ENCODE measurements at places on chromosomes 12 and 14.

GRCh38 chr12:111529424-111530368, 69.4 kb downstream of the ATXN2 start:
- DNase-seq: peak; percentile 34

DNA sequence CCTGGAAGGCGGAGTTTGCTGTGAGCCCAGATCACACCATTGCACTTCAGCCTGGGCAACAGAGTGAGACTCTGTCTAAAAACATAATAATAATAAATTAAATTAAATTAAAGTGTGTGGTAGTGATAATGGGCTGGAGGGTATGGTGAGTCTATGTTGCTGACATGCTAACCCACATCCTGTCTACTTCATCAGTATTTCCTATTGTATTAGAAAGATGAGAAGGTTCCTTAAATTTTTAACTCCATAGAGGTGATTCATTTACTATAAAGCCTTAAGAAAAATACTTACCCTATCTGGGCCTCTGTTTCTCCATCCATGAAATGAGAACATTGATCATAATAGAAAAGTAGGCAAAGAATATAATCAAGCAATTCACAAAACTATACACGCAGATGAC, 280.5 kb downstream of the FBXL14 start:
- no peak for DNase-seq

GRCh38 chr14:22149058-22149457, 440.0 kb downstream of the DAD1 start:
- no peak for DNase-seq

DNA sequence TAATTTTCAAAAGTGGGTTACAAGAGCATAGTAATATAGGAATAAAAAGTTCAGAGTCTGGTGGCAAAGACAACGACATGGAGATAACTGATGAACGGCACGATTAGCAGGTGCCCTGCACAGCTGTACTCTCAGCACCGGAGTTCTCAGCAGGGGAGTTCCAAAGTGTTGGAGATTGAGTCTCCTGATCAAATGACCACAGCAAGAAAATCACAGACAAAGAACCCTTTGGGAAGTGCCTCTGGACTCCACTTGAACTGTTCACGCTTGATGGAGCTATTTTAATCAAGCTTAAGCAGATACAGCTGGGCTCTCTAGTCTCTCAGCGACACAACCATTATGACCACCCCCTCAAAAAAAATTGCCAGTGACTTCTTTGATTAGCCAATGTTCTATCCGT, 153.1 kb downstream of the ALG10B start:
- DNase-seq: no peak

GRCh38 chr12:57451233-57451778, 3.8 kb upstream of the INHBE start:
- no peak for DNase-seq

GRCh38 chr12:121799156-121799841, 4.5 kb upstream of the SETD1B start:
- peak; percentile 51 for DNase-seq

DNA sequence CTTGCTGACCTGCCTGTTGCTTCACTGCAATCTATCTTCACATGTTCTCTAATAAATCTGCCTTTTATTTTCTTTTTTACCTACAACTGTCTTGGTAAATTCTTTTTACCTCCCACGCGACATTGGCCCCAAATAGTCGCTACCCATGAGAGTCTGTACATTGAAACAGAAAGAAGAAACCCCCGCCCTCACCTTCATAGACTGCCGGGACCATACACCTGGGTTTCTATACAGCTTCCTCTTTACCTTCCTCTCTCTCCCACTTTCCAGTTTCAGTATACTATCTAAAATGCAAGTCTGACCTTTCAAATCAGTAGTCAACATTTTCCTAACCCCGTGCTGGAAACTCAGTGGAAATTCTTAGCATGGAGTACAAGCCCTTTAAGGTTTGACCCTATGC, 4.8 kb downstream of the SLC8A3 start:
- no peak for DNase-seq

DNA sequence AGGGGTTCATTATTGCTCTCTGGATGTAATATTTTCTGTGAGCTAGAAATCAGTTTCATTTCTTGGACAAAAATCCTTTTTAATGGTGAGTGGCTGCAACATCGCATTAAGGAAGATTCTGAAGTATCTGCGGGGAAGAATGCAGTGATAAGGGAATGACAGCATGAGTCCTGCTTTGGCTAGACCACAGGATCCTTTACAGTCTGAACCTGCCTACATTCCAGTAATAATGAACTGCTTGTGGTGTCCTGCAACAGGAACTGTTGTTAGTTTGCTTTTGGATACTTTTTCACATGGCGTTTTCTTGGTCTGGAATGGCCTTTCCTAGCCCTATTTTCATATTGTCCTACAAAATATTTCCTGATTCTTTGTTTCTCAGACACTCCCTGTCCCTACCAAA, 15.7 kb downstream of the MDM2 start:
- DNase-seq: no peak

GRCh38 chr12:24280056-24280842, 330.8 kb upstream of the SOX5 start:
- DNase-seq: no peak

DNA sequence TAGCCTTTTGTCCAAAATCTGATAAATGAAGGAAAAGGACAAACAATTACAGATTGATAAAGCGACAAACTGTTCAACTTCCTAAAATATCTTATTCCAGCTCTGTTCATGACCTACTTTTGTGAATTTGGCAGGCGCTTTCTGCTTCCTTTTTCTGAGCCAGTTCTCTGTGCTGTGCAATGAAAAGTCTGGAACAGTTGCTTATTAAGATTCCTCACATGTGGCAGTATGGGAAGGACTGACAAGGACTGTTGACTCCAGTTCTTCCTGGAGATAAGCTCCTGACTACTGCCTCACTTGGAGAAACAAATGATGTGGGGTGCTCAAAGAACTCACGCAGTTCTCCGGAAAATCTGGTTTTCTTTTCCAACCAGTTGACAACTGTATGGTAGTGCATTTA, 58.3 kb upstream of the ANP32D start:
- DNase-seq: no peak

DNA sequence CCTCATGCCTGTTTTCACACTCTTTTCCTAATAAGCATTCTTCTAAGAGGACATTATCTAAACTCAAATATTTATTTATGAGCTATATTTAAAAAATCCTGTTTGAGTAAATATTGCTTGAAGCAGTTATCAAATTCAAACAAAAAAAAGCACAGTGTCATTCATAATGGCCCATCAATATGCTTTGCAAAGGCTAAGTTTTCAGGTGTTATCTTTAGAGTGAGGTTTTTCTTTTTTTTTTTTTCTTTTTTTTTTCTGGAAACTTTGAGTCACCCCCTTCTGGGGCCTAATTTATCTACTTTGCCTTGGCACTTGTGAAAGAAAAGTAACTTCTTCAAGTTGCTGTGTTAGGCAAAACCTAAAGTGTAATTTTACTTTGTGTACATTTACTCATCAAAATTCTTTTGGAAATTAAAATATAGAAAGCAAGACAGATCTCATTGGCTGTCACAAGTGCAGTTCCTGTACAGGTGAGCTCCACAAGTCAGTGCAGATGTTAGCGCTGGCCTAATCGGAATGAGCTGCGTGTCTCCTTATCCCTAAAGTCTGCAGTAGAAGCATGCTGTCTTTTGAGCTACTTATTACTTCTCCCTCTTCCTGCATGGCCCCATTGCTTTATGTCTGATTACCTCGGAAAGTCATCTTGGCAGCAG, 53.3 kb downstream of the GLT1D1 start:
- DNase-seq: no peak

DNA sequence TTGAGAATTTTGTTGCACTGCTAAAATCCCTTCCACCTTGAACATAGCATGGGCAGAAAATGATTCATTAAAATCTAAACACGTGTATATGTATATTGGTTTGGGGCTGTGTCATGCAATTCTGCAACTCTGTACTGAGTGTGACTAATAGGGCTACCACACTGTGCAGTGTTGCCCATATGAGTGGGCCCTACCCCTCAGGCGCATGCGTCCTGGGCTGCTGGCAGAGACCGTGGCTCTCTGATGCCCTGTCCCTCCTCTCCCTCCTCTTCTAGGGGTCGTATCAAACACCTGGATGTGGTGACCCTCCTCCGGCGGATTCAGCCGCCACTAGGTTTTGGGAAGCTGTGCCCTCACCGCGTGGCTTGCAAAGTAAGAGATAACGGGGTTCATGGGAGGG, 128.4 kb upstream of the FKBP4 start:
- DNase-seq: no peak

DNA sequence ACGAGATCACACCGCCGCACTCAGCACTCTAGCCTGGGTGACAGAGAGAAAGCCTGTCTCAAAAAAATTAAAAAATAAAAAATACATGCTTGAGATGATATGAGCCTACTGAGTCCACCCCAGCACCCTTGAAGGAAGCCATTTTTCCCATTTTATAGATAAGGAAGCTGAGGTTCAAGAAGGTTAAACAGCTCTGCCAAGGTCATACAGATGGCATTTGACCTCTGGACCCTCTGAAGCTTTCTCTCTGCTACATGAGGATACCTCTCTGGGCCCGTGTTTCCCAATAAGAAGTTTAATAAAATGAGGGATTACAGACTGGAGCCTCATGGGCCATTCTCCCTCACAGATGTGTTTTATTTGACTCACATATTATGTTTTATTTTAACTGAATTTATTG, 53.9 kb upstream of the PNMA1 start:
- DNase-seq: no peak

GRCh38 chr12:38721611-38722252, 183.7 kb downstream of the CPNE8 start:
- no peak for DNase-seq

- no peak for DNase-seq
Measured at GRCh38 chr12:85794531-85794930, 41.7 kb downstream of the RASSF9 start.

DNA sequence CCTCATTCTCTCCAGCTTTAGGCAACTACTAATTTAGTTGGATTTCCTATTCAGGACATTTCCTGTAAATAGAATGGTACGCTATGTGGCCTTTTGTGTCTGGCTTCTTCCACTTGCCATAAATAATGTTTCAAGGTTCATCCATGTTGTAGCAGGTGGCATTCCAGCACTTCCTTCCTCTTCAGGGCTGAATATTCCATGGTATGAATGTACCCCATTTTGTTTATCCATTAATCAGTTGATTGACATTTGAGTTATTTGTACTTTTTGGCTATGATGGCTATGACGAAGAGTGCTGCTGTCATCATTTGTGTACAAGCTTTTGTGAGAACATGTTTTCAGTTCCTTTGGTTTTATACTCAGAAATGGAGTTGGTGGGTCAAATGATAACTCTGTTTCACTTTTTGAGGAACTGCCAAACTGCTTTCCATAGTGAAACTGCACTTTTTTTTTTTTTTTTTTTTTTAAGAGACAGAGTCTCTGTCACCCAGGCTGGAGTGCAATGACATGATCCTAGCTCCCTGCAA, 6.5 kb upstream of the CDK2AP1 start:
- DNase-seq: no peak

DNA sequence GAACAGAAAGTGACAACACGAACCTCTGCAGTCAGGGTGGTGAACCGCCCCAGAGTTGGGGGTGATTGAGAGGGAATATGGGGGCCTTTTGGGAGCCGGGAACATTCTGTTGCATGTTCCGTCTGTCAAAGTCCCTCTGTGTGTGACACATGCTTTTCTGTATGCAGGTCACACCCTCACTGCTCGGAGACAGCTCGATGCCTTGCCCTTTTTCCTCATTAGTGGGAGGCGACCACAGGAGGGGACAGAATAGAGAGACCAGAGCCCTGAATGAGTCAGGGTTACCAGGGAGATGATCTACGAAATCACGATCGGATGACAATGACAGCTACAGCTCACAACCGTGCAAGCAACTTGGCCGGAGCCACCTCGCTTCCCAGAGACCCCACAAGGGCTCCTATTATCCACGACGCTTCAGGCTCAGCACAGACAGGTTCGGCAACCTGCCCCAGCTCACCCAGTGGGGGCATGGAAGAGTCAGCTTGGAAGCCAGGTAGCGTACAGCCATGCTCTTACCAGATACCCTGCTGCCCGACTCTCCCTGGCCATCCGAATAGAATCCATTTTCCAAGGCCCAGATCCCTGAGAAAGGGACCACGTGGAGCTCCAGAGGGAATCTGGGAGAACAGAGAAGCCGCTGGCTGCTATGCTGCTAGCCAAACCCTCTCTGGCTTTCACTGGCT, 38.8 kb downstream of the TESC start:
- DNase-seq: no peak

- DNase-seq: no peak
Measured at GRCh38 chr12:7101047-7101693, 7.8 kb downstream of the C1RL start.

DNA sequence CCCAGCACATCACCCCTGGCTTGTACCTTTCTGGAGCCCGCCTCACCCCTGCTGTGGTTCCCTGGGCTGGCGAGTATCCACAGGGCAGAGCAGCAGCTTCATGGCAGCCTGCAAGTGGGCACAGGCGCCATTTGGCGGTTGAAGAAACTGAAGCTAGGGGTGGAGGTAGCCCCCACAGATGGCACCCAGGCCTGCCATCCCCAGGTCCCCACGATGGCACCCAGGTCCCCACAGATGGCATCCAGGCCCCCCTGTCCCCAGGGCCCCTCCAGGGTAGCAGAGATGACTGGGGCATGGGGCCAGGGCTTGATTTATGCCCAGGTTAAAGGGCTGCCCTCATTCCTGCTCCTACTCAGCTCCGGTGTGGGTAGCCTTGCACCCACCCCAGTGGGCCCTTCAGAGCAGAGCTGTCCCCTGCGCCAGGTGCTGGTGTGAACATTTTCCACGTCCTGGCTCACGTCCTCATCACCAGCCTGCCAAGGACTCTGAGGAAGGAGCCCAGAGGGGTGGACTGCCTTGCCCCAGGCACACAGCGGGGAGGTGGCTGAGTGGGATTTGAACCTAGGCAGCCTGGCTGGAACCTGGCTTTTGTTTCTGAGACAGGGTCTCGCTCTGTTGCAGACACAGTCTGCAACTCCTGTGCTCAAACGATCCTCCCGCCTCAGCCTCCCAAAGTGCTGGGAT, 8.7 kb downstream of the MMP17 start:
- DNase-seq: no peak

DNA sequence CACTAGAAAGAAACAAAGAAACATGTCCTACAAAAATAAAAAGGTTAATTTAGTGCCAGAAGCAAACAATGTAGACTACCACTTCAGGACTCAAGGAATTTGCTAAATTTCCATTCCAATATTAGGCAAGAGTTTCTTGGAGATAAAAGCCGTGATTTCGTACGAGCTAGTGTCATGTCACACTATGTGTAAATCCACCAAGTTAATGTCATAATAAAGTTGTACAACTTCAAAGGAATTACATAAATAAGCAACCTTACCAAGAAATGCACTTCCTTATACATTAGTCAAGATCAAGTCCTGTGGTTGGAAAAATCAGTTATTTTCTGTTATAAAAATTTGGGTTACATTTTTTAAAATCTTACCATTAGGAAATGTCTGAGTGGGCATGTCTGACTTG, 1222.8 kb downstream of the GALC start:
- DNase-seq: no peak

Measured in NCI-H748 treated with DMSO at 0.1 percent for 48 hours (cell line).